Keratinocyte (primary cell): ENCODE measurements at places on chromosomes 4 and X. TPM values are rescaled to one million over a fixed set of nuclear protein-coding genes. Genes with fewer than 3 reads are reported as not detected.
A peak's percentile ranks its signal among the peaks of the same experiment; 100 is the strongest.

TCEAL9 gene
- polyA plus RNA-seq: 45.9 to 104 TPM (median 57.8 TPM) in 3 replicates

TLL1 gene
- 1.4 to 1.7 TPM (median 1.5 TPM) in 3 replicates for polyA plus RNA-seq

GIMD1 gene
- not detected in 3 replicates for polyA plus RNA-seq

LRCH2 gene
- not detected in 3 replicates for polyA plus RNA-seq

ASB9 gene
- polyA plus RNA-seq: 0.66 to 1.00 TPM (median 0.99 TPM) in 3 replicates

MUC7 gene
- not detected in 3 replicates for polyA plus RNA-seq

HPSE gene
- polyA plus RNA-seq: 1.9 to 5.7 TPM (median 3.4 TPM) in 3 replicates

TBCK gene
- polyA plus RNA-seq: 14.0 to 22.2 TPM (median 19.3 TPM) in 3 replicates

TNIP2 gene
- polyA plus RNA-seq: 22.6 to 23.1 TPM (median 23.1 TPM) in 3 replicates

DNA sequence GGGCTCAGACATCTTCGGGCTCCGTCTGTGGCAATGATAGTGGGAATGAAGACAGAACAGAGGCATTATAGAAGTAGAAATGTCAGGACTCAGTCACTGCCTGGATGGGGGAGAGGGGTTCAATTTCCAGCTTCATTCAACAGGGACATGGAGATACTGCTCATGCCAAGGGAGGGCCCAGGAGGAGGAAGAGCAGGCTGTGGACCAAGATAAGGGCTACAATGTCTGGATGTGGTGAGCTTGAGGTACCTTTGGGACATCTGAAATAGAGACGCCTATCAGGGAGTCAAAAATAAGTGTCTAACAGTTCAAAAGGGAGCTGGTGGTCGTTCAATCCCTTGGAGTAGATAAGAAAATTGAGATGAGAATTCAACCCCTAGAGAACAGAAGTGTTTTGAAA is 34.5 kb downstream of the ELF4 start:
- DNase-seq: no peak

GRCh38 chr4:138204507-138204906 is 37.6 kb downstream of the SLC7A11 start:
- DNase-seq: no peak

GRCh38 chrX:151391722-151392121 is 5.3 kb upstream of the VMA21 start:
- DNase-seq: no peak

GRCh38 chr4:74738464-74739143 is 55.7 kb downstream of the BTC start:
- no peak for DNase-seq

DNA sequence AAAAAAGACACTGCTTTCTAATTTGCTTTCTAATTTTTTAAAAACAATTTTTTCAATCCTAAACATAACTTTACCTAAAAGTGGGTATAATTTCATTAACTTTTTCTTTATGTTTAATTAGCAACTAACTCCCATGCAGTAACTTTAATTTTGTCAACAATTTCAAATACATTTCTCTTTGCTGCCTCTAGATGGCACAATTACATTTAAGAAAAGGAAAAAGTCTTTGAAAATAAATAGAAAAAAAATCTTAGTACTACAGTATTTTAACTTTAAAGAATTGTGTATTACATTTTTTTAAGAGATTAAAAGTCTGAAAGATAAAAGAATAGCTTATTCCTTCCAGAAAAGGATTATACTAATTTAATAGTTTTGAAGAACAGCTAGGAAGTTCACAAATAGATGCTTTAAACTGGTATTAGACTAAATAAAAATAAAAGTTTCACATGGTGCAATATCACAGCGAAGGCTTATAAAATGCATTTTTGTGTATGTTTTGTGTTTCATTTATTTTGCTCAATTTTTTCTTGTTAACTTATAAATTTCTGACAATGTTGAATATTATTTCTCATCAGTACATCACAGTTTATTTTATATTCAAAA is 105.1 kb downstream of the ADGRA3 start:
- no peak for DNase-seq

DNA sequence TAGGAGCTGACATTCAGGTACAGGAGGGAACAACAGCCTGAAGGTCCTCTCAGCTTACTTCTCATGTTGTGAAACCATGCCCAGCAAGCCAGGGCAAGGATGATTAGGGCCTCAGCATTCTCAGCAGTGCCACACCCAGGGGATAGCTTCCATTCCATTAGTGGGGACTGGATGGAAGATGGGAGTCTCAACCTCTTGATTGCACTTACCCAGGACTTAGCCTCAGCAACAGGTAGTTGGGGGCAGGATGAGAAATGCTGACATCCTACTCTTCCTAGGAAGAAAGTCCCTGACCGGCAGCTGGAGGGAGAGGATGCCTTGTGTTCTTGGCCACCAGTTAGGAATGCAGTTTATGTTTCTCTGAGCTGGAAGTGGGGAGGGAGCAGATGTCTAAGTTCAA is 8.8 kb upstream of the BEX3 start:
- no peak for DNase-seq

- no peak for DNase-seq
These were observed 34.8 kb downstream of the YIPF6 start for GRCh38 chrX:68533656-68534055.

GRCh38 chr4:53023677-53024299 is 161.7 kb downstream of the RASL11B start:
- DNase-seq: no peak

DNA sequence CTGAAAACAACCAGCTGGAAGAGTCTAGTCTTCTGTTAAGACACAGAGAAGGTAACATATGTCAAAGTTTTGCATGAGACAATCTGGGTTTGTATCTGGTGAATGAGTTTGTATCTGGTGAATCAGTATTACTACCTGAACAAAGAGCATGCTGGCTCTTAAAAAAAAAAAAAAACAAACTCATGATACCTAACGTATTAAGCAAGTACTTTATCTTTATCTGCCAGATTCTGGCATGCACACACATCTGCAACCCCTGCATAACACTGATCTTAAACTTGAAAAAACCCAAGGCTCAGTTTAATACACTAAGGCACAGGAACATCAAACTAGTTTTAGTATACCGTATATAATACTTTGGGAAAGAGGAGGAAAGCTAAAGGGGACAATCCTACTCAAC is 5.8 kb downstream of the YTHDC1 start:
- no peak for DNase-seq

- DNase-seq: no peak
These were observed 28.7 kb downstream of the UGT2B7 start for GRCh38 chr4:69124941-69125340.

- no peak for DNase-seq
These were observed 178.4 kb upstream of the GPRIN3 start for GRCh38 chr4:89486042-89486441.

DNA sequence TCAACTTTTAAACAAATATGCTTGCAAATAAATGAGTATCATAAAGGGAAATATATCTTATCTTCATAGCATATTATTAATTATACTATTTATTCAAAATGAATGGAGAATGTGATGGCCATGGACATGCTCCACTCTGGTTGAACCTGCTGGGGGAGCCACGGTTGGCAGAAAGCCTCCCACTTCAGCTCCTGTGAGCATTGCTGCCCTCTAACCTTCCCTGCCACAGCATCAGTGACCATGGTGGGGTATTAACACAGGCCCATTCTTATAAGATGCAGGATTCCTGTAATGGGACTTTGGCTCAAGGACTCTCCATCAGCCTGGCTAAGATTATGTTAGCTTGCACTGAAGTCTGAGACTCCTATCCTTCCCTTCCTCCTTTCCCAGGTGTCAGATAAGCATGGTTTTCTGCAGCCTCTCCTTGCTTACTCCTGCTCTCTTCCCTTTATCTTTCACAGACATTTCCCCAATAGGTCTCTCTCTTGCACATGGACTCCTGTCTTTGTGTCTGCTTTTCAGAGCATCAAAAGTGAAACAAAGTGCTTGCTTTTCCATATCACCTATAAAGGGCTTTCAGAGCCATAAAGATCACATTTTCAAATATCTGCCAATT is 4.9 kb upstream of the ABRAXAS1 start:
- DNase-seq: no peak

- peak; percentile 25 for DNase-seq
These were observed 31.1 kb downstream of the CCKAR start for GRCh38 chr4:26459054-26459755.

DNA sequence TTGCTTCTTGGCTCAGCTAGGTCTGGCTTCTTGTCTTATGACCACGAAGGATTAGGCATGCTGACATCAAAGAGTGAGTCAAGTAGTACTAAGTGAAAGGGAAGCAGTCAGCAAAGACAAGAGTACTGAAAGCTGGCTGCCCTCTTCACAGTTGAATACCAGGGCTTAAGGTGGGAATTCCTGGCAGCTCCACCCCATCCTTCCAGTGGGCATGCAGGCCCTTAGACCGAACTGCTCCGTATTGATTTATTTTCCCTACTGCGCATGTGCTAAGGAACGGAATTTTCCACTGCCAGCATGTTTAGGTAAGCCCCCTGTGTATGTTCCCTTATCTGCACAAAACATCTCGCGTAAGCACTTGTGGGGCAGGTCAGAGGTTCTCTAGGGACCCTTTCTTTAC is 2320.1 kb downstream of the ARAP2 start:
- no peak for DNase-seq
